Activated CD4-positive, alpha-beta T cell treated with anti-CD3 and anti-CD28 coated beads, Interleukin-2, amount 50 U/mL, for 16 hours (primary cell): ENCODE measurements at places on chromosomes 5 and 9.

GRCh38 chr9:35814106-35814840, 569 bp downstream of the HINT2 start:
- DNase-seq: peak; percentile 50

DNA sequence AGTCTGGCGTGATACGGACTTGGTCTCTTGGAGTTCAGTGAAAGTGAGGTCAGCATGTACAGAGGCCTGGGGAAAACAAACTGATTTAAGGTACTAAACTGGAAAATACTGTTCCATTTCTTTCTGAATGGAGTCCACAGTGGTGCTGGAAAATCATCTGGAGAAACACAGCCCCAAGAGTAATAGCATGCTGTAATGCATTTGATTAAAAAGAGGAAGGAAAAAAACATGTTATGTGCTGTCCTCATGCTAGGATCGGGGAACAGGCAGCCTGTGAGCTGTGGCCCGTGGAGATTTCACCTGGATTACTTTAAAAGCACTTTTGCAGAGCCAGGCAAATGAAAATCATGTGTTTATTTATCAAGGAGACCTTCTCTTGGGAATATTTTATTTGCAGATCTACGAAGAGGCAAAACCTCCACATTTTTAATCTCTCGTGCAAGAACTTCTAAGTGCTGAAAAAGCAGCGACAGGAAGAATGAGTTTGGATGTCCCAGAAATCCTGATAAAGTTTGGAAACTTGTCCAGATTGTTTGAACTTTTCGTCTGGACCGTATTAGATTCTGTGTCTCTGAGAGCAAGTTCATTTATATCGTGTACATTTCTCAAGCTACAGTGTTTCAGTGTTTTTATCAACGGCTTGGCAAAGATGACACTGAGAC, 228.8 kb downstream of the GAS1 start:
- DNase-seq: no peak

- DNase-seq: no peak
Measured at GRCh38 chr5:66633754-66634153, 37.6 kb downstream of the MAST4 start.

- no peak for DNase-seq
Measured at GRCh38 chr5:116451905-116452450, 122.6 kb downstream of the SEMA6A start.

DNA sequence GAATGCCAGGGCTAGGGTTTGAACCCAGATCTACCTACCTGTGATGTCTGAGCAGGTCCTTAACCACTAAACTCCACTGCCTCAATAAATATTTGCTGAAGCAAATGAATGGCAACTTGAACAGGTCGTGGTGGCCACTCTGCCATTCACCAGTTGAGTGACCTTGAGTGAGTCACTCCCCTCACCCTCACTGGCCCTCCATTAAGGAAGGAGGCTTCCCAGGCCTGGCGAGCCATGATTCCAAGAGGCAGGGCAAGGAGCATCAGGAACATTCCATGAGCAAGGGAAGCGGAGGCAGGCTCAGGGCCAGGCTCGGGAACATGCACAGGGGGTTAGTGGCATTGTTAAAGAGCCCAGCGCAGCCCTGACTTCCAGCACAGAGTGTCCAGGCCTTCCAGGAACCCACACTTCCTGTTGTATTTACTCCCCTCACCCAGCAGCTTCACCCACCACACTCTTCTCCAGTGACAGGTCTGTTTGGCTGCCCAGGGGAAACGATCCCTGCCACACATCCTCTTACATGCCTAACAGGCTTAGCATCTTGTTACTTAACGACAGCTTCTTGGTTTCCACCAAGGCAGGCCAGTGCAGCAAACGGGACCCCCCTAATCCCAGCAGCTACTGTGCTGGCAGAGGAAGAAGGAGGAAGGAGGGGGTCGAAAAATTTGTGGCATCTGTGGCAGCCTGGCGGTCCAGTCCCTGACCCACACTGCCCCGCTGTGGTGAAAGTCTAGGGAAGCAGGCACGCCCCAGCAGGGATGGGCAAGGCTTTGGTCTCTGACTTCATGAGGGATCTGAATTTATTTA, 43.7 kb upstream of the TTC1 start:
- peak; percentile 15 for DNase-seq

- no peak for DNase-seq
Measured at GRCh38 chr9:18036422-18037187, 437.3 kb upstream of the ADAMTSL1 start.

DNA sequence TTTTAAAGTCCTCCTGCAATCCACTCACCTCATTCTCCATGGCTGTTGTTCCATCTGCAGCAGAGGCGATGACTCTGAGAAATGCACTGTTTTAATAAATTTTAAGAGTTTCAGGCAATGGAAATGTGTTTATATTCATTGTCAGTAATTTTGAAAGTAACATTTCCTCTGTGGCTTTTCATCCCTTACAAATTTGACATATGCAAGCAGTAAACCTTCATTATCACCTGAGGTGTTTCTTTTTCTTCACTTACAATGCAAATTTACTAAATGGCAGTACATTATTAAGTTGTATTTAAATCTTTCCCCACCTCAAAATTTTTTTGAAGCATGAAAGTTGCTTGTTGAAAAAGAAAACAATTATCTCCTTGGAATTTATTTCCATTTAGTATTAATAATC, 136.9 kb downstream of the DIRAS2 start:
- DNase-seq: peak; percentile 29

- DNase-seq: no peak
Measured at GRCh38 chr5:148569948-148570347, 84.4 kb downstream of the HTR4 start.

GRCh38 chr5:126339215-126339805, 83.9 kb upstream of the GRAMD2B start:
- peak; percentile 66 for DNase-seq

- peak; percentile 21 for DNase-seq
Measured at GRCh38 chr5:141825791-141826560, 52.2 kb downstream of the PCDH1 start.

GRCh38 chr5:156526081-156526925, 199.3 kb downstream of the SGCD start:
- DNase-seq: no peak

GRCh38 chr9:96073531-96074480, 198.3 kb downstream of the ERCC6L2 start:
- DNase-seq: no peak

DNA sequence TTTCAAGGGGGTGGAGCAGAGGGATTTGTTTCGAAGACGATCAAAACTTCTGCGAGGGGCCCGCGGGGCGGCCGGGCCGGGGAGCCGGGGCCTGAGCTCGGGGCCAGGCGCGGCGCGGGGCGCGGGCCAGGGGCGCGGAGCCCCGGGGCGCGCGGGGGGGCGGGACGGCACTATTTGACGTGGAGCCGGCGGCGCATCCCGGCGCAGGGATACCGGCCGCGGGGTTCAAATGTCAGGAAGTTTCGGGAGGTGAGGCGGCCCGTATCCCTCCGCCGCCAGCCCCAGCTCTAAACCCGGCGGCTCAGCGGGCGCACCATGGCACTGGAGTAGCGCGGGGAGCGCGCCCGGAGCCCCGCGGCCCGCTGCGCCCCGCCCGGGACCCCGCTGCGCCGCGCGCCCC, at the start of gene LMX1B:
Gene LMX1B (plus strand): TSS at position 278 of the 400 bp plus-strand sequence. CDS start 522 bp downstream, outside the sequence.
- DNase-seq: no peak

DNA sequence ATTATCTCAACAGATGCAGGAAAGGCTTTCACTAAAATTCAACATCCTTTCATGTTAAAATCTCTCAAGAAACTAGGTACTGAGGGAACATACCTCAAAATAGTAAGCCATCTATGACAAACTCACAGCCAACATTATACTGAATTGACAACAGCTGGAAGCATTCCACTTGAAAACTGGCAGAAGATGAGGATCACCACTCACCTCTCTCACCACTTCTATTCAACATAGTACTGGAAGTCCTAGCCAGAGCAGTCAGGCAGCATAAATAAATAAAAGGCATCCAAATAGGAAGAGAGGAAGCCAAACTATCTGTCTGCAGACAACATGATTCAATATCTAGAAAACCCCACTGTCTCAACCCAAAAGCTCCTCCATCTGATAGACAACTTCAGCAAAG, 203.6 kb upstream of the GRAMD2B start:
- DNase-seq: no peak

DNA sequence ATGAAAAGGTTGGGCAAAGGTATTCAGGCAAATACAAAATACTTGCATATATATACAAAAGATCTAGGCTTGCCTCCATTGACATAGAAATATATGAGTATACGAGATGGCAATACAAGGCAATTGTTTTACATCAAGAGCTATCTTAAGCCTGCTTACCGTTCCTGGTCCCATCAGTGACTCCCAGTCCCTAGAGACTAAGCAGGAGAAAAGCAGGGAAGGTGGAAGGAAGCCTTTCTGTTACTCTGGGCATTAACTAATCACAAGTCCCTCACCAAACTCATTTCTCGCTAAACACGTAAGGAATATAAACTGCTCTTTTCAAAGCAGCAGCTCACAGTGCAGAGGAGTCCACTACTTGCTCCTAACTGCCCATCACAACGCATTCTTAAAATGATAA, 125.2 kb downstream of the ZNF608 start:
- no peak for DNase-seq

DNA sequence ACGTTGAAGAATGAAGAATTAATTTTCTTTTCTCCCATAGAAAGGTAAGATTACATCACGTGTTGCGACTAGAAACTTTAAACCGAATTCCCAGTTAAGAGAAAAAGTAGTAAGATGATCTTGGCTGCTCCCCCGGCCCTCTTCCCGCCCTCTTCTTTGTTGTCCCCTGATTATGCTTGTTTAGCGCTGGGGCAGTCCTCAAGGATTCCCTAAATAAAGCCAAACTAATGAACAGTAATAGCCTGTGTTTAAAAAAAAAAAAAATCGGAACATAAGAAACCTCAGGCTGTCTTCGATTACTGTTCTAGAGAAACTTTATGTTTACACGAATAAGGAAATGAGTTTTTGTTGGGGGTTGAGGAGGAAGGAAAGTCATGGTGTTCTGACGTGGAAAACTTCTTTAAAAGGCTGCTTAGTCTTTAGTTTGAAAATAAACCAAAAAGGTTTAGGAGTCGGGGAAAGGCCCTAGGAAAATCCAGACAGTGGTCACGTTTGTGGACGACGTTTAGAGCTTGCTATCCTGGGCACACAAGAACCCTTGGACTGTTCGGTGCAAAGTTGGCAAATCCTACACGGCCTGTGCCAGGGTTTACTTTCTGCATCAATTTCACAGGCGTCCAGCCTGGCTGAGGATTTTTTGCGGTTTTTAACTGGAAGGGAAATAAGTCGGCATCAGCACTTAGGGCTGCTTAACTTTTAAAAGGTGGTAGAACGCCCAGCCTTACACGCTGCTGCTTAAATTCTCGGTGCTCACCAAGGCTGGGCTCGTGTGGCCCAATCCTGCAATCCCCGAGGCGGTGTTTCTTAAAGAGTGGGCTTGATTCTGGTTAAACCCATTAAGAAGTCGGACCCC, 1.1 kb upstream of the MAT2B start:
- peak; percentile 47 for DNase-seq

GRCh38 chr5:105430516-105430915, 1867.9 kb upstream of the NUDT12 start:
- no peak for DNase-seq

- DNase-seq: peak; percentile 14
Measured at GRCh38 chr5:59790376-59790775, 103.2 kb downstream of the PDE4D start.

DNA sequence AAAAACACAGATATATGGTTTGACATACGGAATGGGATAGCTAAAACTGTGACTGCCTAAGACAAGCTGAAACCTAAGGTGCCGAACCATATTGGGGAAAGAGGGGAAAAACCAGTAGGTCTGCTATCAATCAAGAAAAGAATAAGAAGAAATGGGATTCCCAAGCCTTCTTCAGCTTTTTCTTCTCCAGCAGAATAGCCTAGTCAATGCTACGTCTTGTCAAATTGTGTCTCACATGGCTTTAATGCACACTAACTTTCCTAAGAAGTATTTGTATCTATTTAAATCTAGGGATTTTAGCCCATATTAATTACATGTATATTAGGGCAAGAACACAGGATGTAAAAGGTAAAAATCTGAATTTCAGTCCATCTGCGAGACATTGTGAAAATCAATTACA, 797 bp upstream of the FBXO38 start:
- no peak for DNase-seq

GRCh38 chr9:81538890-81539289, 150.5 kb downstream of the TLE1 start:
- no peak for DNase-seq

DNA sequence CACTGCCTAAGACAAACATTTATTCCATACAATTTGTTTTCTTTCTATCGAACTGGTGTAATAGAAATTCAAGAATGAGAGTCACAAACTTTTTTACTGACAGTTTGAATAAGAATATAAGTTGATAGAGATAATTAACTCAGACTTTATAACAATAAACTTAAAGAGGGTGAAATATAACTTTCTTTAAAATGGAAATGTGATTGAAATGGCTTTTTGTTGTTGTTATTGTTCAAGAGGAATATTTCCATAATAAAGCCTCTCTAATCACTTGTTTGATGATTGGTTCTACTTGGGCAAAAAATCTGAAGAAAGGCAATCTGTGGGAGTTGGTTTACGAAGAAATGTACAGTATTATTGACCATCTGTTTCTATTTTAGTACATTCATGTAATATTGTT, 79.3 kb downstream of the ST8SIA4 start:
- DNase-seq: no peak

DNA sequence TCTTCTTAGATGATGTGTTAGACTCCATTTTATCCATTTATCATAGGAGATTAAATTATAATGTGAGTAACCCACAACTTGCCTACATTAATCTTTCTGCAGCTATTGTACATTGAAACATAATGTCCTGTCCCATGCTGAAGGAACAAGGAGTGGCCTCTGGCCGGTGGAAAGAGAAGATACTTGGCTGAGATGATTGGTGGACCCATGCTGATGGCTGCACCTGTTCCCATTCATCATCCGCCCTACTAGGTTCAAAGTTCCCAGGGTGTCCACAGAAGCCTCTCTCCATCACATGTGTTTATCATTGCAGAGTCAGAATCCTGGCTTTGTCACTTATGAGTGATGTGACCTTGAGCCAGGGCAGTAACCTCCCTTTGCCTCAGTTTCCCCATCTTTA, 24.7 kb downstream of the FBXL7 start:
- no peak for DNase-seq

- no peak for DNase-seq
Measured at GRCh38 chr9:100575765-100576386, 2.0 kb upstream of the CAVIN4 start.

DNA sequence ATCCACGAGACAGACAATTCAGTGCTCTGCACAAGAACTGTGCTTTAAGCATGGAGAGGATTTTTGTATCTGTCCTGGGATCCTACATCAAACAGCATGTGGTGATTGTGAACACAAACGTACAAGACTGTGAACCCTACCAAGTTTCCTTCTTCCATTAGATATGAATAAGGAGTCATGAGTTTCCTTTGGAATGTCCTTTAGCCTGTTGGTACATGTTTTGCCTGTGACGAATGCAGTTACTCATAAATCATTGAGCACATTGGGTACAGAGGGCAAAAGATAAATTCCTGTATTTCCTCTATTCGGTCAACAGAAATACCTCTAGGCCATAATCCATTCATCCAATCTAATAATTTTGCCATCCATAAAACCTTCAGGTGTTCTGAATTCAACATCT, 61.5 kb downstream of the FXN start:
- no peak for DNase-seq

DNA sequence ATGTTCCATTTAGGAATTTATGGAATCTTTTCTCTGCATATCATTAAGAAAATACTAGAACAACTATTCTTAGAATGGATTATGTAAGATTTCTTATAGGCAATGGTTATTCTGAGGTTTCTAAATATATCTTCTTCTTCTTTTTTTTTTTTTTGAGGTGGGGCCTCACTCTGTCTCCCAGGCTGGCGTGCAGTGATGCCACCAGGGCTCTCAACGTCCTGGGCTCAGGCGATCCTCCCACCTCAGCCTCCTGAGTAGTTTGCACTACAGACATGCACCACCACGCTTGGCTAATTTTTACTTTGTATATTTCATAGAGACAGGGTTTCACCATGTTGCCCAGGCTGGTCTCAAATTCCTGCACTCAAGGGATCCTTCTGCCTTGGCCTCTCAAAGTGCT, 137.2 kb downstream of the SREK1 start:
- DNase-seq: no peak
